ENCODE measurements at places on chromosomes 2 and 18. TPM values are rescaled to one million over a fixed set of nuclear protein-coding genes. Genes with fewer than 3 reads are reported as not detected.

The ZNF385B gene
- 2.8 TPM for total RNA-seq

The CCL20 gene
- total RNA-seq, result not detected

The DSG1 gene
- total RNA-seq, result not detected

The QPCT gene
- total RNA-seq, result 2.4 TPM

The SULT6B1 gene
- not detected for total RNA-seq

The AQP12A gene
- not detected for total RNA-seq

The LRATD1 gene
- 1.5 TPM for total RNA-seq

The CENPA gene
- total RNA-seq, result 1.7 TPM

The SERPINB4 gene
- total RNA-seq, result not detected

The TDRD15 gene
- not detected for total RNA-seq

The UGT1A5 gene
- not detected for total RNA-seq

The UGT1A4 gene
- not detected for total RNA-seq

The GPR75 gene
- total RNA-seq, result 2.5 TPM

The TMEM182 gene
- total RNA-seq, result 1.7 TPM

The EMILIN2 gene
- 33.3 TPM for total RNA-seq
